ENCODE measurements at places on chromosomes 12 and 14.

- no peak for DNase-seq
Observed at GRCh38 chr14:75667099-75667765, 6.2 kb downstream of the TTLL5 start.

GRCh38 chr12:109710205-109710746, 3.3 kb upstream of the FAM222A start:
- DNase-seq = no peak

DNA sequence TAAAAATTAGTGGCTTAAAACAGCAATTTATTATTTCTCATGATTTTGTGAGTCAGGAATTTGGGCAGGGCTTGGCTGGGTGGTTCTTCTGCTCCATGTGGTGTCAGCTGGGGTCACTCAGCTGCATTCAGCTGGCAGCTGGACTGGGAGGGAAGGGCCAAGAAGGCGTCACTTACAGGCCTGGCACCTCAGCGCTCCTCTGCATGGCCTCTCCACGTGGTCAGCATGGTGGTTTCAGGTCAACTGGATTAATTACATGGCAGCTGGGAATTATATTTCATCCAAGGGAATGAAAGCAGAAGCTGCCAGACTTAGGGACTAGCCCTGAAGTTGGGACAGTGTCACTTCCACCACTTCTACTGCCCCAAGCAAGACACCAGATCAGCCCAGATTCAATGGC, 27.5 kb upstream of the IRF2BPL start:
- no peak for DNase-seq

- DNase-seq = no peak
Observed at GRCh38 chr12:124557518-124558223, 9.7 kb downstream of the NCOR2 start.

- no peak for DNase-seq
Observed at GRCh38 chr14:101879529-101880336, 84.6 kb upstream of the DYNC1H1 start.

DNA sequence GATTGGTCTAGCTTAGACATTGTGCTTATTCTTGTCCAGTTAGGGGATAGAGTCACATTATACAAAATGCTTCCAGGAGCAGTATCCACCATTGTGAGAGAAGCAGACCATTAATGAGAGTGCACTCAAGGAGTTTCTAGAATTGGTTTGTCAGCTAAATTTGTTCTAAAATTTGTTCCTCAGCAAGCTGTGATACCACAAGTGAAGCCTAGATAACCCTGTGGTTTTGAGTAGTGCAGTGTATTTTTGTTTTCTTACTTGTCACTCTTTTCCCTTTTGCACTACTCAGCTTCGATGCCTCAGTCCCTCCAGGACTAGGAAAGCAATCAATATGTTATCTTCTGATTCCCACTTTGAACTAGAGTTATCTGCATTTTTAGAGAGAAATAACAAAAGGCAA, 42.5 kb upstream of the AKAP6 start:
- DNase-seq = no peak

DNA sequence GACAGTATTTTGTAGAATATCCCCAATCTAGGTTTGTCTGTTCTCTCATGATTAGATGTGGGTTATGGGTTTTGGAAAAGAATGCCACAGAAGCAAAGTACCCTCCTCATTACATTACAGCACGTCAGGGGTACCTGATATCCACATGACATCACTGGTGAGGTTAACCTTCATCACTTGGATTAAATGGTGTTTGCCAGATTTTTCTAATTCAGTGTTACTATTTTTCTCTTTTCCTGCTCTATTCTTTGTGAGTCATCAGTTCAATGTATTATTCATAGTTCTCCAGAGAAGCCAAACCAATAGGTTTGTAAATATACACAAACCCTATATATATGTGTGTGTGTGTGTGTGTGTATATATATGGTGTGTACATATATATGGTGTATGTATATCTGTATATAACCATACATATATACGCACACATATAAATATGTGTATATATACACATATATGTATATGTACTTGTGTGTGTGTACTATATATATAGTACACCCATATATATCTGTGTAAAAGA, 131.4 kb downstream of the LMNTD1 start:
- DNase-seq = no peak

DNA sequence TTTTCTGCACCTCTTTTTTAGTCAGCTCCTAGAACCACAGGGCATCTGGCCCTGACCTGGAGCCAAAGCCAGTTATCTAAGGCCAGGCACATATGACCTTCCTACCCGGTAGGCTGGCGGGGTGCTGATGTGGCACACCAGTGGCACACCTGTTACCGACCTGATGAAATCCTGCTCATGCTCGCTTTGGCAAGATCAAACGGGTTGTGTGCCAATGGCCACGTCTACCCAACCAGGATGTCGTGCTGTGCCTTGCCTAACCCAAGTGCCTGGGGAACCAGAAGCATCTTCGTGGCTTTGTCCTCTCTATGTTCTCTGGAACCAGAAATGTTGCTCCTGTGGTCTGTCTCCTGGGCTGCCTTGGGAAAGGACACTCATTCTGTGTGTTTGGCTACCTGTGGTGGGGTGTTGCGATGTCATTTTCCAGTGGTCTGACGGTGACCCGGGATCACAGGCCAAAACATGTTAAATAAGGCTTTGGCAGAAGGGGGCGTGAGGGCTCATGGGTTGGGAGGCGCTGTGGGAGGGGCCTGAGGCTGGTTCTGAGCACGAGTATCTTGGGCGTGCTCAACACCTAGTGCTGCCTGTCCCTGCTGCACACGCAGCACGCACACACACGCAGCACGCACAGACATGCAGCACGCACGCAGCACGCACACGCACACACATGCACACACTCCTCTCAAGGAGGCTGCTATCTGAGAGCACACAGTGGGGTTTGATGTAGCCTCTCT, 27.9 kb downstream of the CCNK start:
- no peak for DNase-seq

- DNase-seq = no peak
Observed at GRCh38 chr12:53474077-53474476, 22.2 kb downstream of the PCBP2 start.

DNA sequence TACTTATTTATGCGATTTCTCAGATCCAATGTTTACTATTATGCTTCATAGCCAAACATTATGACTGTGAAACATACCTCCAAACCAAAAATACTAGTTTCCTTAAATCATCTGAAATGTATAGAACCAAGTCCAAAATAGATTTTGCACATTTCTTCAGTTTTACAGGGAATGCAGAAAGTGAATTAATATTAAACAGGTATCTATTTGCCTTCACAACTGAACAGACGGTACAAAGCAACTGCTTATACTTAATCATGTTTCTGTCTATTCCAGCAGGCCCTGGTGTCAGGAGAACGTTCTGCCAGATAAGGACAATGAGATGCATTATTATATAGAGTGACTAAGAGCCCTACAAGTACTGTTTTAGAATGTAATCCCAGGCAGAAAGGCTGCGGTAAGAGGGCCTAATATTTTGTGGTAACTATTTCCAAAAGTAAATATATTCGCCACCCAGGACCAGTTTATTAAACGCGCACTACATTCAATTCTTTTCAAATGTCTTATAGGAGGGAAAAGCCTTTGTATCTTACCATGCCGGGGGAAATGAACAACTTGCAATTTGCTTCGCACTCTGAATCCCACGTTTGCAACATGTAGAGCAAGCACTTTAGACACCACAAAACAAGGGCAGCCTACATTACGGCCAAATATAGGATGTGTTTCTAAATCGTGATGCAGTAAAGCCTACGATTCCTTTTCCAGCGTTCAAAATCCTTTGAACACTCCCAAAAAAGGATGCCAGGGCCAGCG, 1.5 kb downstream of the CORO1C start:
- DNase-seq = no peak

DNA sequence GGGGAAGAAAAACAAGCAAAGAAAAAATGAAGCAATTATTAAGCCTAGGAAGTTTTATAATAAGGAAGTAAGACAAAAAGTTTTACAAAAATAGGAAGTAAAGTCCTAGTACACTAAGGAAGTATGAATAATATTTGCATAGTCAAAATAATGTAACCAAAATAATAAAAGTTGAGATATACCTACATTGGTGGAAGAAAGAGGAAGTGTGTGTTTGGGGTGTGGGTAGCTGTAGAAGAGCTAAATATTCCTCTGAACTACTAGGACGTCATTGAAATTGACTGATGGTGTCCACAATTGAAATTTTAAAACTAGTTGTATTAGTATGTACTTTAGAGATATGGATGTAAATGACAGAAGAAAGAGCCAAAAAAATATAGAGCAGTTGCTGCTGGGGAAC, 228.4 kb upstream of the OTX2 start:
- DNase-seq = no peak

DNA sequence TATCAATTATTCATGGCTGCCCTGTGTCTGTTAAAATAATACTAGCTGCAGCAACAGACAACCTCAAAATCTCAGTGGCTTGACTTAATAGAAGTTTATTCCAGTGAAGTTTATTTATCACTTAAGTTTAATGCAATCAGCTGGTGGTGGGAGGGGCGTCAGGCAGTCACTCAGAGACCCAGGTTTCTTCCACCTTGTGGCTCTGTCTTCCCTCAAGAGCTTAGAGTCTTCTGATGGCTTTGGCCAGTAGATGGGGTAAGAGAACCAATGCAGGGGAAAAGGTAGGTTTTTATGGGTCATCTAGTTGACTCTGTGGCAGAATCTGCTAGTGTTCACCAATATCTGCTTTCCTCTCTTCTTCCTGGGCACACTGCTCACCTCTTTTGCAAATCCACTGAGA, 668.9 kb downstream of the AACS start:
- no peak for DNase-seq

GRCh38 chr14:53608369-53608768, 348.3 kb downstream of the BMP4 start:
- DNase-seq = no peak

DNA sequence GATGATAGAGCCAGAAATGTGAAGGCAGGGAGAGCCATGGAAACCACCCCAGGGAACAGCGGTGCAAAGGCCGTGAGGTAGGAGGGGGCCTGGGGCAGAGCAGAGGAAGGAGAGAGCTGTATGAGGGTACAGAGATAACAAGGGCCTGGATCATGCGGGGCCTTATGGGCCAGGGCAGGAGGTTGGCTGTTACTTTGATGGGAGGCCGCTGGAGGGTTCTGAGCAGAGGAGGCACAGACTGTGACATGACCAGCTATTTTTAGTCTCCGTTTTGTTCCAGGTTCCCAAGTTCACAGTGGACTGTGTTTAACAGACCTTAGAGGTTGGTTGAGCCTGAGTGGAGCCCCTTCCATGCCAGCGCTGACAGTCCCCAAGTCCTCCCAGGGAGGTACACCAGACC, 118.6 kb downstream of the GCH1 start:
- DNase-seq = no peak

GRCh38 chr12:52311285-52311648, 9.9 kb downstream of the KRT83 start:
- DNase-seq = no peak

DNA sequence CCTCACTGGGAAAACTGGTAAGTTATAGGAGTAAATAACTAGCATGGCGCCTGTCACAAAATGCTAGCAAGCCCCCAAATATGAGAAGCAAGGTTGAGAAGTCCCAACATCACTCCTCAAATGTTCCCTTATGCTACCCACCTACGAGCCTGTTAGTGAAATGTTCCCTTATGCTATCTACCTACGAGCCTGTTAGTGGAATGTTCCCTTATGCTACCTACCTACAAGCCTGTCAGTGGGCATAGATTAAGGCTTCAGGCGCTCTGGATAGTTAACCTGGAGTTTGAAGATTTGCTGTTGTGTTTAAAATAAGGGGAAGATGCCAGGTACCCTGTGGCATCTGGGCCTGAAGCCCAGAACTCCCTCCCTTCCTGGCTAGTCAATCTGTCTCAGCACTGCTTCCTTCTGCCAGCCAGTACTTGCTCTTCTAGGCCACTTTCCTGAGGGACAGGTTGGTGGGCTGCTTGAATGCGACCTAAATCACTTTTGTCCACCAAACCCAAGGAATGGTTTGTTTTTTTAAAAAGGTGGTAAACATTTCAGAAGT, 67.1 kb upstream of the SINHCAF start:
- DNase-seq = no peak

Measured in stimulated activated CD4-positive, alpha-beta T cell treated with anti-CD3 and anti-CD28 coated beads, Interleukin-2, amount 100 ng/mL, for 24 hours (primary cell).